ENCODE measurements at places on chromosomes 7 and 10.

DNA sequence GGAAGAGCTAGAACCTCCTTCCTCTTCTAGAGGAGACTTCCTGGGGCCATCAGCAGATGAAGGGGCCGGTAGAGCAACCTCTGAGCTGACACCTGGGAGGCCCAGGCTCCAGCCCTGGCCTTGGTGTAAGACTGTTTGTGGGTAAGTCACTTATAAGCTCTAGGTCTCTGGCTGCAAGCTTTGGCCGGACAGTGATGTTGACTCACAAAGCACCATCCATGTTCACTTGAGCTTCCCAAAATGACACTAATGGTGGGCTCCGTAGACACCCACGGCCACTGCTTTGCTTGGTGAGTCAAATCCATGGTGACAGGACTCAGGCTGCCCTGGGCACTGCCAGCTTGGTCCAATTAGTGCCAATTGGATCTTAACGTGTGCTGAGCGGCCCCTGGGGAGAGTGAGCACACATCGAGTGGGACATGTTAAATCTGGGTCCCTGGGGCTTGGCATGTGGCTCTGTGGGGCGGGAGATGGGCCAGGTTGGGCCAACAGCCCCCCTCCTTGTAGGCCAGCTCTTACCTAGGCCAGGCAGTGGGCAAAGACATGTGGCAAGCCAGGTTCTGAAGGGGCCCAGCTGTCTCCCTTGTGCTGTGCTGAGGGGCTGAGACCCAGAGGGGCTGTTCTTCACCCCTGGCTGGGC, 16.7 kb downstream of the NEURL1 start:
- DNase-seq: no peak

DNA sequence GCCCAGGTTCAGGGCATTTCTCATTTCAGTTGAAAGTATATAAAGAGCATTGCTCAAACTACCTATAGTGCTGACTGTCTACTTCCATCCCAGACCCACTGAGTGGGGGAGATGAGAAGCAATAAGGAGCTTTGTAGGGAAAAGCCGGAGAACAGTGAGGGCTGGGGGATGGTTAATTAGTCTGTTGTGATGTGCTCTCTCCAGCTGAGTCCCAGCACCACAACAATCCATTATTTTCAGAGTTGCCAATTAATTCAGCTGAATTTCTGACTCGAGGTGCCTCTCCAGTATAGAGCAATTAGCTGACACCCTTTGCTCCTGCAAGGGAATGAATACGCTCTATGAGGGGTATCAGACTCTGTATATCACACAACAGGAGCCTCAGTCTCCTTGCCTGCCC, 1118.6 kb downstream of the SORCS3 start:
- no peak for DNase-seq

GRCh38 chr10:126398924-126399323, 10.6 kb upstream of the ADAM12 start:
- DNase-seq: no peak

DNA sequence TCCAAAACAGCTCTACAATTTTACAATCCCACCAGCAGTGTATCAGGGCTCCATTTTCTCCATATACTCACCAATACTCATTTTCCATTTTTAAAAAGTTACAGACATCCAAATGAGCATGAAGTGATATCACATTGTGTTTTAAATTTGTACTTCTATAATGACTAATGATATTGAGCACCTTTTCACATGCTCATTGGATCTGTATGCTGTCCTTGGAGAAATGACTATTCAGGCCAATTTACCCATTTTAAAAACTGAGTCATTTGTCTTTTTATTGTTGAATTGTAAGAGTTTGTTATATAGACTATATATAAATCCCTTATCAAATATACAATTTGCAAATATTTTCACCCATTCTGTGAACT, 162.0 kb downstream of the MAGI2 start:
- no peak for DNase-seq

GRCh38 chr10:102220612-102221011, 5.5 kb upstream of the ELOVL3 start:
- no peak for DNase-seq

DNA sequence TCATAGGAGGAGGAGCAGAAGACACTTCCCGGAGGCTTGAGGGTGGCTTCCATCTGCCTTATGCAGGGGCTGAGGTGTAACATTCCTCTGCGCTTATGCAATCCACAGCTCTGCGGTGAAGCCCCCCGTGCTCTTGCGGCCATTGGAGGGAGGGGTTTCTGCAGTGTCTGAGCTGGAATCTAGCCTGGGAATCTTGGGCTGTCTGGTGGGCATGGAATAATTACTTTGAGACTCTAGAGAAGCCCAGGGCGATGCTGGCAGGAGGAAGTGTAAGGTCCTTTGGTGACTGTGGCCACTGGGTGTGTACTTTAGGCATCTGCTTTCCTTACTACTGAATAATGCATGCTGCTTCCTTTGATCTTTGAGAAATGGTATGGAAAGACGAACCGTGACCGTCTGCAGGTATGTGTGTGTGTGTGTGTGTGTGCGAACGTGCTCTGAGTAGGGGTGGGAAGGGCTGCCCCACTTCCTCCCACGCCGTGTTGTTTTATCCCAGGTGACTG, 181.0 kb downstream of the PRPF18 start:
- DNase-seq: no peak

GRCh38 chr7:50738932-50739331, 43.8 kb downstream of the GRB10 start:
- no peak for DNase-seq

DNA sequence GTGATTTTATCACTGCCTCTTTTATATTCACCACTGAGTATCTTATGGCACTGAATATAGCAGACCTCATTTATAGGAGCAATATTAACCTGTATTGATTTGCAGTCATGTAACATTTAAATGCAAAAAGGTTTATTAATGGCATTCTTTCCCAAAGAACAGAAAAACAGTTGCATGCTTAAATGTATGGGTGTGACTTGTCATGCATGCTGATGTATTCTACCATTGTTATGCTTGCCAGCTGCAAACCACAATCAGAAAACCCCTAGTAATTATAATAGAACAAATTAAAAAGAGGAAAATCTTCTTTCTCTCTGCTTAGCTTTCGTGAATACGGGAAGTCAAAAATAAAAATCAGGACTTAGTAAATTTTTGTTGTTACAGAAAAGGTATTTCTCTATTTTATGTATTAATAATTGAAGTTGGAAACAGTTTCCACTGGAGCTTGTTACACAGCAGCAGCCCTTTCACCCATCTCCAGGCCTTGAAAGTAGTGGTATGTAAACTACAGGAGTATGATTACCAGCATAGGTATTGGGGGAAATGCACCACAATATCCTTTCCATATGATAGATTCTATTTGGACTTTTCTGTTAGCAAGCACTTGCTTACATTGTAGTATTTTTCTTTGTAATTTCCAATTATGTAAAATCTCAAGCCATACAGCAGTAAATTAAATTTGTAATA, 147.4 kb upstream of the TEX47 start:
- DNase-seq: no peak

- no peak for DNase-seq
Observed at GRCh38 chr10:104035194-104036068, 50.2 kb downstream of the COL17A1 start.

GRCh38 chr7:44805950-44806349, 9.5 kb downstream of the PPIA start:
- no peak for DNase-seq

DNA sequence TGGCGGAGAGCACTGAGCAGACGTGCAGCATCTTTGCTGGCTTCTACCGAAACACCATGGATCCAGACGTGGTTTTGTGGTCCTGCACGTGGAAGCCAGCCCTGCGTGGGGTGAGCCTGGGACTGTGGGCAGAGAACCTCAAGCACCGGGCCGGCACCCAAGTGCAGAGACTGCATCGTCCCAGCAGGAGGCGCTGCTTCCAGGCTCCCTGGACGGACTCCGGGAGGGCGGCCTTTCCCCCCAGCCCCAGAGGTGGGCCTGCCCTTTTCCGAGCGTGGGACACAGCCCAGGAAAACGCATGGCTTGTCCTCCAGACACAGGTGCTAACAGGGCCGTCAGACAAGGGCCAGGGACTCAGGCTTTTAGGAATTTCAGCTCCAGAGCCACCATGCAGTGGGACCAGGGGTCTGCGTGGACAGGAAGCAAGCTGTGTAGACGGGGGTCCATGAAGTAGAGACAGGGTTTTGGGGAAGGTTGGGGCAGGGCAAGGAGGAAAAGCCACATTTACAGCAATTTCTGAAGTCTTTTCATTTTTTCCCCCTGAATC, 303.9 kb downstream of the WDR37 start:
- DNase-seq: no peak

DNA sequence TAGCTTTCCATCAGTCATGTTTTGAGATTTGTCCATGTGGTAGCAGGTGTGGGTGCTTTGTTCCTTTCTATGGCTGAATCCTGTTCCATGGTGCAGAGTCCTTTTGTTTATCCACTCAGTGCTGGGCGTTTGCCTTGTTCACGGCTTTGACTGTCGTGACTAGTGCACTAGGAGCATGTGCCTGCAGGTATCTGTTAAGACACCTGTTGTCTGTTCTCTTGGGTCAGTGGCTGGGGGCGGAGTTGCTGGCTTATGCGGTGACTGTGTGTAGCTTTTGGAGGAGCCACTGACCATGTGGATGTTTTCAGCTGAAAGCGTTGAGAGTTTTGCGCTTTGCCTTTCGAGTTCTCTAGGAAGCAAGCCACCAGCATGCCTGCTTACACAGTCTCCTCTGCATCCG, 573.1 kb upstream of the FOXK1 start:
- no peak for DNase-seq

DNA sequence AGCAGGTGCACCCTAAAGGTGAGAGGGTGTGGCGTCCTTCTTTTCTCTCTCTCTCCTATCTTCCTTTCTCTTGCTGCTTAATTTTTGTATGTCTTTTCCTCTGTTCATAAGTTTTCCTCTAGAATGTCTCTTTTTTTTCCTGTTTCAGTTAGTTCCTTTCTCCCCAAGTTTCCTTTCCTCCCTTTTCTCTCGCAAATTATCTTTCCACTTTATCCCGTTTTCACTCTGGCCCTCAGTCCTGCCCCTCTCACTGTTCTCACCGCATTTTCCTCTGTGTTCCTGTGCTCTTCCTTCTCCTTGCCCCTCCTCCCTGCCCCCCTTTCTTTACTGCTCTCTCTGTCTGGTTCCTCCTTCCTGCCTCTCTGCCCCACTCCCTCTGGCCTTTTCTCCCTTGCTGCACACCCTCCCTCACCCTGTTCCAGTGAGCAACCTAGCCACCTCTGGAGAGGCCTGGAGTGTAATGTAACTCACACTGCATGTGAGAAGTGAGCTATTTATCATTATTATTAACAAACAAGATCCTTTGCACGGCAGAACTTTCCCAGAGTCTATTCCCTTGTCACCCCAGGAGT, 158.5 kb downstream of the C10orf105 start:
- no peak for DNase-seq

DNA sequence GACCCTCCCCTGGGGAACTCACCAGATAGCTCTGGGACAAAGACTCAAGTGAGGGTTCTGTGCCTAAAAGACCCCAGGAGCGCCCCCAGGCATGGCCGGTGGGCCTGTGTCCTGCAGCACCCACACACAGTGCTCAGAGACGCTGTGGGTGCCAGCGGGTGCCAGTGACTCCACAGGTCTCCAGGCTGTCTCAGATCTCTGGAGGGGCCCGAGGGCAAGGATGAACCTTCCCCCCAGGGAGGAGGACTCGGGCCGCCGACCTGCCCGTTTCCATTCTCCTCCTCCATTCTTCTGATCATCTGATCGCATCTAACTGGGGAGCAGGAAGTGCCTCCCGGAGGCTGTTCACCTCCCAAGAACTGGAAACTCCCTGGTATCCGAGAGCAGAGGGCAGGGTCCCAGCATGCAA, 980 bp downstream of the ADAM8 start:
- DNase-seq: no peak

DNA sequence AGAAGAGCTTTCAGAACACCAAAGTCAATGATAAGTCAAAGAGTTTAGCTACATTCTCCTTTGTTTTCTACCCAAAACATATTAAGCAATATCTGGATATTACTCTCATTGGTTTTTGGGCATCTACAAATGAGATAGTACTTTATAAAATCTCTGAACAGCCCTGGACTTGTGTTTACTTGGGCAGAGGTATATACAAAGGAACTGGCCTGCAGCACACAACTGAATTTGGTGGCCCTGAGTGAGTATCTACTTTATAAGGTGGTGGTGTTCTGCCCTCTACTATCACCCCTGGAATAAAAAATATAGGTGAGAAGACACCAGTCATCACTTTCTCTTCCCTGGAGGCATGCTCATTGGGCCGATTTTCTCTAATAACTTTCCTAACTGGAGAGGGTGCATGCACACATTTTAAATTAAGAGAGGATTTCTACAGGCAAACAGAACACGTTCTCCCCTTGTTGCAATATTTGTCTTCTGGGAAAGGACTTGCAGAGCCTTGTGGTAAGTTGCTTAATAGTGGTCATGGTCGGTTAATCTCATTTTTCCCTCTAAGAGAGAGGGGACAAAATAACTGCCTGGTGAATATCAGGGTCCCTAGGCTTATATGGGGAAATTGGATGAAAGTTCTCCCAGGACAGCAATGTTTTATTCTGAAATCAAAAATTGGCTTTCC, 41.1 kb downstream of the OTUD1 start:
- DNase-seq: no peak

GRCh38 chr7:99042957-99043356, 101.0 kb downstream of the SMURF1 start:
- no peak for DNase-seq

- no peak for DNase-seq
Observed at GRCh38 chr7:54823776-54824175, 64.8 kb upstream of the SEC61G start.
